ENCODE measurements at places on chromosomes 4 and X.

- no peak for DNase-seq
These were observed 4.8 kb downstream of the SH3BP2 start for GRCh38 chr4:2797545-2798305.

DNA sequence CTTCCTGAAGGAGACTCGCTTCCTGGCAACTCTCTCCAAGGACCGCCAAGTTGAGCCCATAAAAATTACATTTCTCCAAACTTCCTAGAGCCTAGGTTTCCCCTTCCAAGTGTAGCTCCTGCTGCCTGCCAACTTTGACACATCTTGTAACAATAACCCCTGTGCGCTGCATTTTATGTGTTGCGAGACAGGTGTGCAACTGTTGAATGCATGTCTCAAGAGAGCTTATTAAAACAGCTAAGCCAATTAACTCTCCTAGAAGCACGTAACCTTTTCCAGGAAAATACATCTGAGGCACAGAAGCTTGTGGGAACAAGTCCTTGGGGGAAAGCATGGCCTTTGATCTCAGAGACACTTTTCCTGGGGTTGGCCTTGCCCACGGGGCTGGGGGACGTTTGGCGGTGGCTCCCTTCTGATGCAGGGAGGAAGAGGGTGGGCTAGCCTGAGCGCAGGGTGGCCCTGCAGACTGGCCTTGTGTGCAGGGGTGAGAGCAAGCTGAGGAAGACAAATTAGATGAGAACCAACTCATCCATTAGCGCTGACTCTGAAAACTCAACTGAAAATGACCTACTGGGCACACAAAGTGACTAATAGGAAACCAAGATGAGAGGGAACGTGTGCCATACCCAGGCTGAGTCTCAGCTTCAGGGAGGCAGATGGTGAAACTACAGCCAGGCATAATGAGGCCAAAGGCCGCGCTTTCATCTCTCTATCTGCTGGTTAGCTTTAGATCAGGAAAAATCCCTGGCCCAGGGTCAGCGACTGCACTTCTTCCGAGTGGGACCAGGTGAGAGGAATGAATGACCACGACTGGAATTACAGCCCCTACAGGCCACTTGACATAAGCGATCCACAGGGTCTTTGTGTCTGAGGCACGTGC is 75.3 kb downstream of the ENPP6 start:
- DNase-seq: no peak

GRCh38 chrX:142428916-142429315 is 223.8 kb upstream of the MAGEC2 start:
- no peak for DNase-seq

DNA sequence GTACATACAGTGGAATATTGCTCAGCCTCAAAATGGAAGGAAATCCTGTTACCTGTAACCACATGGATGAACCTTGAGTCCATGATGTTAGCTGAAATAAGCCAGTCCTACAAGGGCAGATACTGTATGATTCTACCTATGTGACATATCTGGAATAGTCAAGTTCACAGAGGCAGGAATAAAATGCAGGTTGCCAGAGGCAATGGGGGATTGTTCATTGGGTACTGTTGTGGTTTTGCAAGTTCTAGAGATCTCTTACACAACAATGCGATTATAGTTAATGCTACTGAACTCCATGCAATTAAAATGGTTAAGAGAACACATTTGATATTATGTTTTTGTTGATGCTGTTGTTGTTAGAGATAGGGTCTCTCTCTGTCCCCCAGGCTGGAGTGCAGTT is 74.6 kb downstream of the SHROOM2 start:
- DNase-seq: no peak

GRCh38 chrX:139642241-139642927 is 65.6 kb downstream of the MCF2 start:
- no peak for DNase-seq

DNA sequence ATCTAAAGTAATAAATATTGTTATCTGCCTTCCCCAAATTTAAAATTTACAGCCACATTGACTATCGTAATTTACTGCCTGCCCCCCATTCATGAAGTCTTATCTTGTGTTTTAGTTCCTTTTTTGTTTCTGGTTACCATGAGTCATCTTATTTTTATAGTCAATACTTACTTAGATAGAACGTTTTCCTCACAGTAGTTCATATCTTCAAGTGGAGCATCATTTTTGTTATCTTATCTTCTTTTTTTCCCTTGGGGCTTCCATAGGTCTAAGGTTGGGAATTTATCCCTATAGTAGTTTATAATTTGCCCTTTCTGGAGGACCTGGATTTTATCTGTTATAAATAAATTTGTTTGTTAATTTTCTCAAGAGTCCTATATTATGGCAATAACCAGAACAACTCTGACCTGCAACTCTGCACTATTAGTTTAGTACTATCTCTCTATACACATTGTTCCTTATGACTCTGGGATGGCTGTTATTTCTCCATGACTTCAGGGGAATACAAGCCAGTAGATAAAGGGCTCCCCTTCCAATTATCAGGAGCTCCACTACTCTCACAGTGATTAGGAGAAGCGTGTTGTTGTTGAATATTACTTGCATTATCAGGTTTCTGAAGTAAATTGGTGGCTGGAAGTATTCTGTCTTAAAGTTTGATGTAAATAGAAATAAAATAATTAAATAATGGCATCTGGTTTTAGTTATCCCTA is 330.6 kb downstream of the GALNTL6 start:
- no peak for DNase-seq

- DNase-seq: no peak
These were observed 46.4 kb downstream of the AKAP4 start for GRCh38 chrX:50154429-50154828.

GRCh38 chrX:9055354-9055753 is 21.4 kb upstream of the FAM9B start:
- no peak for DNase-seq

GRCh38 chrX:88613338-88613737 is 133.7 kb upstream of the CPXCR1 start:
- peak; percentile 9 for DNase-seq

- DNase-seq: no peak
These were observed 45.9 kb downstream of the HMGB2 start for GRCh38 chr4:173288296-173288695.

GRCh38 chr4:153809307-153809706 is 20.4 kb upstream of the SFRP2 start:
- DNase-seq: no peak

- no peak for DNase-seq
These were observed 52.9 kb downstream of the TMEM150C start for GRCh38 chr4:82508806-82509428.

- DNase-seq: no peak
These were observed 47.7 kb downstream of the ARHGEF38 start for GRCh38 chr4:105599932-105600655.

GRCh38 chr4:5435201-5435600 is 273.2 kb downstream of the EVC2 start:
- DNase-seq: no peak

DNA sequence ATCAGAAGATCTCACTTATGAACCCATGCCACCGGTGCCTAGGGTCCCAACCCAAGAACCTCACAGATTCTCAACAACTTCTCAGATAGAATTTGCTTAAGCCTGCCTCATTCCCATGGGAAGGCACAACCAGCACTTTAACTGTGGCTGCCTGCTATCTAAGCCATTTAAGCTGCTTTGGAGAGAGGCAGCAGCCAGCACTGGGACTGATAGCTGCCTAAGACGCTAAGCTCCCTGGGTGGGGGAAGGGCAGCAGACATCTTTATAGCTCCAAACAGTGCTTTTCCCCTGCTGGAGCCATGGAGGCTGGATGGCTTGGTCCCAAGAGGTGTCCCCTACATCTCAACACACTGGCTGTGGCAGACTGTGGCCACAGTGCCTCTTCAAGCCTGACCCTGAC is 1268.6 kb downstream of the FAM133A start:
- no peak for DNase-seq

- DNase-seq: peak; percentile 37
These were observed 28.1 kb downstream of the BEX3 start for GRCh38 chrX:103404231-103405008.

DNA sequence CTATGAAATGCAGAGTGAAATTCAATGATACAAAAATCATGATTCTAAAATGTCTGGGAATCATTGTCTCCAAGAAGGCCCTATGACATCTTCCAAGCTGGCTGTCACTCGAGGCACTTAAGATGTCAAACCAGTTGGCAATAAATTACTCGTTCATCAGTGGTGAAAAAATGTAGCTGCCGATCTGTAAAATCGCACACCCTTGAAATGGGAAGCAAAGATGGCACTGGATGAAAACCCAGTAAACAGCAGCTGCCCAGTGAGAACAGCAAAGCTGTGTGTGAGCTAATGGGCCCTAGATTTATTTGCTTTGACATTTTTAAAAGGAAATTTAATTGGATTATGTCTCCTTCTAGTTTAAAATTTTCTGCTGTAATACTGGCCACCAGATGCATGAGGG is 181.9 kb upstream of the NDP start:
- no peak for DNase-seq

GRCh38 chr4:136112116-136112515 is 1420.2 kb downstream of the PCDH18 start:
- no peak for DNase-seq

GRCh38 chr4:69523385-69524132 is 27.9 kb upstream of the UGT2B4 start:
- no peak for DNase-seq

DNA sequence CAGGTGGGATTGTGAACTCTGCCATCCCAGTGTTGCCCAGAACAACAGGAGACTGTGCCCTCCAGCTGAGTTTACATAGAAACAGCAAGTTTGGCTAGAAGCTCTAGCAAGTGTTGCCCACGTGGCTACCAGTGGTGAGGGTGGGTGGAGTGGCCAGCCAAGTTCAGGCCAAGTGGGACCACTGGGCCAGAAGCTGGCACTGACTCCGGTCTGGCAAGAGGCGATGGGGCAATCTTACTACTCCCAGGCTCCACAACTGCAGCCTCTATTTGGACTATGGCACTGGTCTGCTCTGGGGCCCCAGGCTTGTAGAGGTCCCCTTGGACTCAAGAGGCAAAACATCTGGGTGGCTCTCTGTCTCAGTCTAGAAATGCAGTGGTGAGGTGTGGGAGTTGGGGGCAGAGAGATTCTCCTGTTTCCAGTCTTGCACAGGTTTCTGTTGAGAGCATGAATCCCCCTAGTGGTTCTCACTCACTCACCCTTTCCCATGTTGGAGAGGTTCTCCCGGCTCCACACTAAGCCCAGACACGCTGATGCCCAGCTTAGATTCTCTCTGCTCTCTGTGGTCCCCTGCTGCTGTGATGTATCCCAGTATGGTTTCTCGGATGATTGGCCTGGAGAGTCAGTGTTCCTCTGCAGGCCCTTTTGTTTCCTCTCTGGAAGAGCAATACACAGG is 615.3 kb downstream of the PDHA2 start:
- no peak for DNase-seq

DNA sequence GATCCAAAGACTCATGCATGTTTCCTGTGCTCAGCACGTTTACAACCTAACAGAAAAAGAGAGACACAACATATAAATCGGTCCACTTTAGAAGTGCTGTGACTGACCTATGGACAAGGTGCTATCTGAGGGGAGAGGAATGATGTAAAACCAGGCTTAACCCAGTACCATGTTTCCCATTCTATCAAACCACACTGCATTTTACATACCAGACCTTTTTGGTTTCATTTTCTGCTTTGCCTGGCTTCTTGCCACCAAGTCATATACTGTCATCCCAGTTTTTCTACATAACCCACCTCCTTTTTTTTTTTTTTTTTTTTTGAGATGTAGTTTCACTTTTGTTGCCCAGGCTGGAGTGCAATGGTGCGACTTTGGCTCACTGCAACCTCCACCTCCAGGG is 82.2 kb downstream of the KLF8 start:
- DNase-seq: no peak

GRCh38 chr4:170875868-170876267 is 786.1 kb upstream of the AADAT start:
- no peak for DNase-seq

DNA sequence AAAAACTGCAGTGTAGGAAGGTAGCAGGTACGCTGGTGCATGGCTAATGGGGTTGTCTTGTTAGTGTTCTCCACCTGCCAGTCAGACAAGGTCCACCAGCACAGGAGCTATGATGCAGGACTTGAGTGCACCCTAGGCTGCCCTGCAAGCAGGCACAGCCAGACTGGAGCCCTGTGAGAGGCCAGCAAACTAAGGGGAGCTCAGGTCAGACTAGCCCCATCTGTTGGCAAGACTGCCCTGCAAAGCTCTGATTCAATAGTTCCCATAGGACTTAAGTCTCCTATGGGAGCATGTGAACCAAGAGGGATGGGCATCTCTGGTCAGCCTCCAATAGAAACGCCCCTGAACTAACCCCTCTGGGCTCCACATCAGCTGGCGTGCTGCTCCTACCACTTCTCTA is 1307.3 kb downstream of the C4orf33 start:
- no peak for DNase-seq

DNA sequence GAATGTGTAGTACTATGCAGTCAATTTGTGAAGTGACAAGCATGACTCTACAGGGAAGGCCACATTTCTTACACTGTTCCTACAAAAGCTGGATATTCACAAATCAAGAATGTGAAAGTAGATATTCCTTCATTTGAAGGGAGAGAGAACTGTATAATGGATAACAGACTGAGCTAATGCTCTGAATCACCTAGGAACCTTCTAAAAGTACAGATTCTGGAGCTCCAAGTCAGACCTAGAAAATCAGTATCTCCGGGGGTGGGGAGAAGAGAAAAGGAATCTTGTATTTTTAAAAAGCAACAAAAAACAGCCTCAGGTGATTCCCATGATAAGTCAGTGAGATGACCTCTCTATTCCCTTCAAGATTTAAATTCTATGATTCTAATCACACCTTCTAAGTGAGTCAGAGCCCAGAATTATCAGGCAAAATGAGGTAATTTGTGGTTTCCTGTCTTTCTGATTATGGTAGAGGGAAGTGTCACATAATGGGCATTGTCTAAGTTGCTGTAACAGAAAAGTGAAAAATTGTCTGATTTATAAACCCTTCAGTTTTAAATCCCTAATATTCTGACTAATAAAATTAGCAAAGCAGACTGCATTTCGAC is 80.9 kb downstream of the IL21 start:
- DNase-seq: no peak

DNA sequence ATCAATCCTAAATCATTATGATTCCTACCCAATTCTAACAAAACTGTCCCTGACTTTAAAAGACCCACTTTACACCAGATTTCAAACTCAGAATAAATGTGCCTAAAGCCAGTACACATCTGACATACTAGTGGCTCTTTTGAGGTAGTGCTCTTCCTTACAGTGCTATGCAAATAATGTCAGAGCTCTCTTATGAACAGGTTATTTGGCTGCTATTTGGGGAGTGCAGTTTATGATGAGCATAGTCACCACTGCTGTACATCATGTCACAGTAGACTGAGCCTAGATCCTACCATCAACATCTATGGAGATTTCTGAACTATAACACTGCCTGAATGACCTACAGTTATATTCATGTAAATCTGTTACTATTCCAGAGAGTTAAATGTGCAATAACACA is 50.4 kb upstream of the PAGE5 start:
- no peak for DNase-seq

GRCh38 chr4:40395166-40395900 is 60.2 kb downstream of the CHRNA9 start:
- DNase-seq: no peak

GRCh38 chr4:112523764-112524505 is 8.0 kb upstream of the NEUROG2 start:
- DNase-seq: no peak
